ENCODE measurements at places on chromosomes 6 and 20.

DNA sequence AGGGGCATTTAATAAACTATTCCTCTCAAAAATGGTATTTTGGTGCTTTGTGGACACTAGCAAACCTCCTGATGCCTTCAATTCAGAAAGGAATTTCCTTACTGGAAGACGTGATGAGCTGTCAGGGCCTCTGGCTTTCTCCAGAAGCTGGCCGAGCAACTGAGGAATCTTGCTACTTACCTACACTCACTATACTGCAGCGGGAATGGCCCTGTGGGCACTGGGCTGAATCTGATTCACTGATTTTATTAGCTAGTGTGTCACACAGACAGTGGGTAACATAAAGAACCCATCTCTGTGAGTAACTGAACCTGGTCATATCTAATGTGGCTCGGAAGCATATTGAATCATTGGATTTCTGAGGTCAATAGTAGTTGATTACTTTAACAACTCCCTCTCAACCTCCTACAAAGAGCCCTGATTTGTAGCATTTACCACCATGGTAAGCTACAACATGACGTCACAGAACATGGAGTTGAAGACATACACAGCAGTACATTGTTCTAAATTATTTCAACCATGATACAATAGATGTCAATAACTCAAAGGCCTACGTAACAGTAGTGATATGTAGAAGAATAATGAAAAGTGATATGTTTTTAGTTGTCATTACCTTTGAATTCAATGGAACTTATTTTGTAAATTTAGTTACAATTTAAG lies 232.1 kb downstream of the SYNE1 start:
- no peak for DNase-seq

GRCh38 chr6:814378-815347 lies 121.7 kb upstream of the EXOC2 start:
- DNase-seq, result no peak

DNA sequence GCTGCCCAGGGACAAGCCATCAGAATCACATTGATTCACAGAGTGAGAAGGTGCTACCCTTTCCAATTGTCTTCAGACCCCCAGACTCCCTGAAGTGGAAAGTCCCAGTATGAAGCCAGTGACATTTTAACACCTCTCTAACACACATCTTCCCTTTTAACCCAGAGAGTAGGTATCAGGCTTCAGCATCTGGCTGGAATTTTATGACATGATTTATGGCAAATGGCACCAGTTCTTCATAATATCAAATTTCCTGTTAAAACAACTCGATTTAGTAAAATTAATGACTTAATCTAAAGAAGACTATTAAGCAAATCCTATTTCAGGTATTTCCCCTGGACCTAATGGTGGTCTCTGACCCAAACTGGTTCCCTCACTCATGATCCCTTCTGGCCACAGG lies 25.0 kb downstream of the KCNB1 start:
- no peak for DNase-seq

DNA sequence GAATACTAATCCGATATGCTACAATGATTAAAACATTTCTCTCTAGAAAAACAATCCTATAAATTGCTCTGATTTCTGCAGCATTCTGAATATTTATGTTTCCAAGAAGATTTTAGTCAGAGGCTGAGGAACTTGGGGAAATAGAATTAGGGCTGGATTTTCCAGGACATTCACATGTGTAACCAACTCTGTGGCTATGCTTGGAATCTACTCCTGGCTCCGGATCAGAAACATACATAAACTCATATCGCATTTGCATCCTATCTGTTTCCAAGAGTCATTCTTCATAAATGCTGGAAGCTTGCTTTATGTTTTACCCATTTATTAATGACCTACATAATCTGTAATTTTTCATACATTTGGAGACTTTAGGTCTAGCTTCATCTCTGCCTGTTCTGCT lies 459.9 kb upstream of the MARCKS start:
- DNase-seq, result no peak

GRCh38 chr20:7437311-7437710 lies 502.9 kb downstream of the HAO1 start:
- no peak for DNase-seq

GRCh38 chr6:169994739-169995138 lies 243.3 kb downstream of the ERMARD start:
- no peak for DNase-seq

GRCh38 chr20:34110025-34110744 lies 1.9 kb downstream of the EIF2S2 start:
- no peak for DNase-seq

Measured in stimulated activated CD8-positive, alpha-beta memory T cell treated with anti-CD3 and anti-CD28 coated beads, Interleukin-4, amount 100 ng/mL, for 48 hours (primary cell).